ENCODE measurements at places on chromosomes 3 and 15.

DNA sequence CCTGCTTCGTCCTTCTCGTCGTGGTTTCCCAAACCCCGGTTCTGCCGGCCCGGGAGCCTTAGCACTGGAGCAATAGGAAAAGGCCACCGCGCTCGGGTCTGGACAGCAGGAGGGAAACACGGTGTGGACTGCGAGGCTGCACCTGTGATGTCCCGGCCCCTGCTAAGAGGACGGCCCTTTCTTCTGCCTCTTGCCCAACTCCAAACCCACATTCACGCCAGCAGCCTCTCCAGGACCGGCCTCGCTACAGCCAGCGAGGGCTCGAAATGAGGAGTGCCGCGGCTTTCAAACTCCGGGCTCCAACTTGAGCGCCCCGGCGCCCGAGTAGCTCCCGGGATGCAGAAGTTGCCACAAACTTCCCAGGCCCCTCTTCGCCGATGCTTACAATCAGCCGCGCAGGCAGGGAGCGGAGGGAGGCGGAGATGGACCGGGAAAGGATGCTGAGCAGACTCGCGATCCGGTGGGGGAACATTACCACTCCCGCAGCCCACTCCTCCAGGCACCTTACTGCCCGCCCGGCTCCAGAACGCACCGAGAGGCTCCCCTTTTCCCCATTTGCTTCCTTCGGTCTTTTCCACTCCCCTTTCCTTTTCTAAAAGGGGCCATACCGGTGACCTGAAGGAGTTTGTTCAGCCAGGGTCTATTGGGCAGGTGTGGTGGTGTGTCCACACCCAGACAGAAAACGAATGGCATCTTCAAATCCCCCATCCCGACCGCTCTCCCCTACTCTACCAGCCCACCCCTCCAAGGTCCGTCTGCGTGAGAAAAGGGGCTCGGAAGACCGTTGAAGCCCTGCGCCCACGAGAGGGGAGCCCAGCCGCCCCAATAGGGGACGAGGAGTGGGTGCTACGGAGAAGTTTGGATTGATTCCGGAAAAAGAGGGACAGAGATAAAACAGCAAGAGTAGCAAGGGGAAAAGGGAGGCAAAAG lies 18.8 kb upstream of the SATB1 start:
- DNase-seq: no peak

- no peak for DNase-seq
Observed at GRCh38 chr15:72968531-72968922, 83.7 kb upstream of the NEO1 start.

GRCh38 chr3:157375342-157375986 lies 61.2 kb upstream of the PTX3 start:
- DNase-seq: no peak

DNA sequence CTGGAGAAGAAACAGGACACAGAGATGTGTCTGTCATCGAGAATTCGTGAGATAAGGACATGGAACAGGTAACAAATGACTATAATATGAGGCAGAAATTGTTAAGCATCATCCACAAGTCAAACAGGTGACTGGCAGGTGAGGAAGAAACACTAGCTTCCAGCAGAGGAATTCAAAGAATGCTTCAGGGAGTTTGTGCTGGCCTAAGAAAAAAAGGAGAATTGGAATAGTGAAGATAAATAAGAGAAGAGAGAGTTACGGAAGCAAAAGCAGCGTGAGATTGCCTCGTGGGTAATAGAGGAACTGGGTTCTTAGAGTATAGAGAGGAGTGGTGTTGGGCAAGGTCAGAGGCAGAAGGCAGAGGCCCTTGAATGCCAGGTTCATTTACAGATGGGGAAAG lies 22.9 kb upstream of the FGF12 start:
- DNase-seq: no peak

DNA sequence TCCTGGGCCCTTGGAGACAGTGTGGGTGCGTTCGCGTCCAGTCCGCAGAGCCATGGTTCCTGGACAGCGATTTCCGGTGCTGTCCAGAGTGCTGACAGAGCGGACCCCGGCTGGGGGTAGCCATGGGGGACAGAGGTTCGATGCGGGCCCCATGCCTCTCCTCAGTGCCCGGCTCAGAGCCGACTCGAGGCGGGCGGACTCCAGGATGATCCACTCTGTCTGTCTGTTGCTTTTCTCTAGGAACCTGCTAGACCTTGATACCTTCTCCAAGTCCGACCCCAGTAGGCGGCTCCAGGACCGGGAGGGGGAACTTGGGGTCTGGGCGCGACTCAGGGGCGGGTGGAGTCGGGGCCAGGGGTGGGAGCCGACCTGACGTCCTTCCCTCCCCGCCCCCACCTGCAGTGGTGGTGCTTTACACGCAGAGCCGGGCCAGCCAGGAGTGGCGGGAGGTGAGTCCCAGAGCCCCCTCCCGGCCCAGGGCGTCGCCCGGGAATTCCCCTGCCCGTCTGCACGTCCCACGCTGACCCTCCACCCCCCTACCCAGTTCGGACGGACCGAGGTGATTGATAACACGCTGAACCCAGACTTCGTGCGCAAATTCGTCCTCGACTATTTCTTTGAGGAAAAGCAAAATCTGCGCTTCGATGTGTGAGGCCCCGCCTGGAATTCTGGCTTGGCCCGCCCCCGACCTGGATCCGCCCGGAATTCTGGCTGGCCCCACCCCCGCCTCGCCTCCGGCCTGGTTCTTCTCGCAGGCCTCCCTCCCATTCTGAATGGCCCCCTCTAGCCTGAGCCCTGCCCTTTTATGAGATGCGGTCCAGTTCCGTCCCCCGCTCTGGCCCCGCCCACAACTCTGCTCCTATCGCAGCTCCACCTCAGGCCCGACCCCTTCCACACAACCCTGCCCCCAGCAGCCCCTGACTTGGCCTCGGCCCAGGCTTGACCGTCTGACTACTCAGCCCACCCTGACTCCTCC lies 1.0 kb downstream of the CPNE9 start:
- no peak for DNase-seq

DNA sequence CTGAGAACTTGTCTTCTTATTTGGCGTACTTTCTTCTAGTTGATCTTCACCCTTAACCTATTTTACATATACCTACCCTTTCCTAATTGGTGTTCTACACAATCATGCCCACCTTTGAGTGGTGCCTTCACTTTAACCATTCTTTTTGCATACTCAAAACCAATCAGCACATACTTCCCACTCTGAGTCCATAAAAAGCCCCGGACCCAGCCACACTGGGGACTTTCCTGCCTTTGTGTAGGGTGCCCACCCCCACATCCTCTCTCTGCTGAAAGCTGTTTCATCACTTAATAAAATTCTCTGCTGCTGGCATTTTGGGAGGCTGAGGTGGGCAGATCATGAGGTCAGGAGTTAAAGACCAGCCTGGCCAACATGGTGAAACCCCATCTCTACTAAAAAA lies 15.9 kb upstream of the CHST2 start:
- DNase-seq: no peak

DNA sequence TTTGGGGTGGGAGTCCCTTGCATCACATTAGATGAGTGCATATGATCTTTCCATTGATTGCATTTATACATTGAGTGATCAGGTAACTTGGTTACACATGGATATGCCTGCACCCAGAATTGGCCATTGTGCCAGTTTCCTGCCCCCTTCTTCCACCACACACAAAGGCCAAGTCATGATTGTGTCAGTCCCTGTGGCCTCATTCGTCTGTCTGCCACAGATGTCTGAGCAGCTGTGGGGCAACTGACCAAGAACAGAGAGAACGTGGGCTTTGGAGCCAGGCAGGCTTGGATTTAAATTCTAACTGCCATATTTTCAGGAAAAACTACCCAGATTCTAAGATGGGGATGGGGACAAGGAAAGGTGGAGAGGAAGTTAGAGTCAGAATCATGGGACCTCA lies 27.0 kb downstream of the CCNL1 start:
- DNase-seq: no peak

GRCh38 chr3:51937611-51938450 lies 3.9 kb downstream of the RRP9 start:
- DNase-seq: no peak

DNA sequence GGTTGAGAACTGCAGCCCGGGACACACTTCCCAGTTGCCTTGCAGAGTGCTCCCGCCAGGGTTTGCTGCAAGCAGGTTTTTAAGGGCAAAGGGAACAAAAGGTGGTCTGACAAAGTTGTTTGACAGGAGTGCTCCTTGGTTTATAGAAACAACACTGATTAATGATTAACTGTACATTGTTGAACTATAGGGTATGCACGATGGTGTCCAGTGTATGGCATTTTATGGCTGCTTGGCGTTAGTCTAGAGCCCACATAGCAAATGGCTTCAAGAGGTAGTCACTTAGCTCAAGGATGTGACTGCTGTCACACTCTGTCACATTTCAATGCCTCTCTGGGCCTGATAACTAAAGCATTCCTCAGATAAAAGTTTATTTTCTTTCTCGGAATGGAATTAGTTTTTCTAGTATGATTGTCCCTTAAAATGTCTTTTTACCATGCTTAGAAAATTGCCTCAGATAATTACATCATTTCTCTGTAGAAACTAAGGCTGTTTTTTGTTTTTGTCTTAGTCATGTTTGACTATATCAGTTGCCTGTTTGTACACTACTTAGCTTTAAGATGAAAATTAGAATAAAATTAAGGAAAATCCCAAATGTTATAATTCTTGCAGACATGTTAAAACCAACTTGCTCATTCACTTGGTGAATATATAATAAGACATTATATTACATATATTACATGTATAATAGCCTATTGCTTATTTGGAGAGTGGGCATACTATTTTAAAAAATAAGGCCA lies 61.3 kb upstream of the GATM start:
- DNase-seq: no peak

GRCh38 chr3:94210256-94210655 lies 147.4 kb downstream of the NSUN3 start:
- DNase-seq: no peak

GRCh38 chr3:186931532-186932280 lies 1.4 kb downstream of the ST6GAL1 start:
- peak; percentile 37 for DNase-seq

DNA sequence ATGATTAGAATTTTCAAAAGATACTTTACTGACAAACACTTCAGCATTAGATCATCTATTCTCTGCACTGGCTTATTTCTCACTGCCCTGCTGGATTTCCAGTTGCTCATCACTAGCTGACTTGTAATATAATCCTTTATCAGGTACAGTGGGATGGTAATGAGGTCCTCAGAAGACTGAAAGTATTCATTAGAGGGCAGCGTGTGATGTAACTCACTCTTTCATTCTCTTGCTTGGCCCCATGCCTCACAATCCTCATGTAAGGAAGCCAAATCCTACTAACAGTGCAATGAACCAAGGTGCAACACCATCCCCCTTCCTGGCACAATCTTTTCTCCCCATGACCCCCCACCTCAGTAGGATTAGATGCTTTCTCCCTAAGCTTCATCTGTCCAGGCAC lies 289.9 kb downstream of the CTNNB1 start:
- DNase-seq: no peak

GRCh38 chr3:171295484-171296373 lies 164.5 kb downstream of the TNIK start:
- DNase-seq: no peak

Data from stimulated activated CD8-positive, alpha-beta memory T cell treated with anti-CD3 and anti-CD28 coated beads, Interleukin-15, amount 100 ng/mL, for 24 hours (primary cell).